ENCODE measurements at places on chromosomes 11 and 22.

- peak; percentile 20 for DNase-seq
Observed at GRCh38 chr11:26276798-26277424, 55.0 kb upstream of the ANO3 start.

DNA sequence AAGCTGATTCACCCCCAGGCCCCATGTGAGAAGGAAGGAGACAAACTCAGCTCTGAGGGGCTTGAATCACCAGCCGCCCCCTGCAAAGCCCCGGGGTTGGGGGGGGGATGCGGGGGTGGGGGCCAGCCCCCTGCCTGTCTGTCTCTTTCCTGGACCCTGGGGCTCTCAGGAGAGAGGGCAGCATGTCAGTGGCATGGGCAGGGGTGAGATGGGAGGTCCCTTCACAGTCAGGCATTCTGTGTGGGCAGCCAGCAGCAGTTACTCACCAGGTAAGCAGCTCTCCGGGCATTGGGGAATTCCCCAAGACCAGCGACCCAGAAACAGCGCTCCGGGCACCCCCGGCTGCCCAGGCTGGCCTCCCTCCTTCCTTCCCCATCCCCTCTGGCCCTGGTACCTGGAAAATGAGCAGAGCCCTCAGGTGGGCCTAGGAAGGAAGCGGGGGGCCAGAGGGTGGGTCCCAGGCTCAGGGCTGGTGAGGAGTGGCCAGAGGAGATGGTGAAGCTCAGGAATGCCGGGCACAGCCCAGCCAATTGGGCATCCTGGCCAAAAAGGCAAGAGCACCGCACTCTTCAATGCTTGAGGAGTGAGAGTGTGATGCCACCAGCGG, 4.2 kb upstream of the LIF start:
- DNase-seq: no peak

DNA sequence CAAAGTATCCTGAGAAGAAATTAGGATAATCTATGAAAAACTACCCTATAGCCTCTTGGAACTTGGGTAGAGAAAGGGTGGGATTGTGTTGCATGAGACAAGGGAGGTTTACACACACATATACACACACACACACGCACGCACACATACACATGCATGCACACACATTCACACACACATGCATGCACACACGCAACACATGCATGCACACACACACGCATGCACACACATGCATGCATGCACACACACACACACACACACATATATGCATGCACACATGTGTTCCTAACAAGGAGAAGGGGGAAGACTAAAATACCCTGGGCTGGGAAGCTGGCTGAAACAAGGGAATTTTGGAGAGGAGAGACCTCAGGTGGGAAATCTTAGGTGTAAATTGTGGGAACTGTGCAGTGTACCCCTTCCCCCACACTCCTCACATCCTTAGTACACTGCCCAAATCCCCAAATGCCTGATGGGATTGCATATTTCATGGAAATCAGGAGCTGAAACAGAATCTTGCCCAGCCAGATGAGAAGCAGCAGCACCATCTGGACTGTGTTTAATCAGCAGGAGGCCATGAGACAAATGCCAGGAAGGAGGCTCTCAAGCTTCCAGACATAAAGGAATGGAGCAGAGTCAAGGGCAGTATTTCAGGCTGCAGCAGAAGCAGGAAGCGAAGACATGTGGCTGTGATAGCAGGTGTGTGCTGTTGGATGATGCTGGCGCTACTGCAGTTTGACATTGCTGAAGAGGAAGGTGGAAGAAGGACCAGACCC, 14.6 kb upstream of the POLD3 start:
- no peak for DNase-seq

DNA sequence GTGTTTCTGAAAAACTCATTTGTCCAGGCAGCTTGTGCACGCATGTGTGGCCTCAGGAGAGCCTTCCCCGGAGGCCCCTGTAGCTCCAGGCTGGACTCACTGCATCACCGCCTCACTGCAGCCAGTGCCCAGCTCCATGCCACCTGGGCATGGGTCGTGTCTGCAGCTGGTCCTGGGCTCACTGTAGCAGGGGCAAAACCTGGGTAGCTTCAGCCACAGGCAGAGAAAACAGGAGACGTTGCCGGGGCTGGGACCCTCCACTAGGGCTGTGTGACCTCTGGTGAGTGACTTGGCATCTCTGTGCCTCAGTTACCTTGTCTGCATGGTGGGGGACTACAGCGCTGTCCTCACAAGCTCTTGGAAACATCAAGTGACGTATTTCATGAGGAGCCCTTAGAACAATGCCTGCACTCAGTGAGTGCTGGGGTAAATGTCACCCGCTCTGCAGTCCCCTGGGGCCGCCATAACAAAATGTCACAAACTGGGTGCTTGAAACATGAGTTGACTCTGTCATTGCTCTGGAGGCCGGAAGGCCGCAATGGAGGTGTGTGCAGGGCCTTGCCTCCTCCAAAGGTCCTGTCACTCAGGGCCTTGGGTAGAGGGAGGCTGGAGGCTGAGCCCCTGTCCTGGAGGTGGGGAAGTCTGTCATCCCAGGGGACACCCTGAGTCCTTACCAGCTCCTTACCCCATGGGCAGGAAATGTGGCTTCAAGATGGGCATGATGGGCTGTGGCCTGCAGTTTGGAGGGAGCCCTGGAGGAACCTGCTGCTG, 488.7 kb downstream of the TBC1D22A start:
- DNase-seq: no peak

DNA sequence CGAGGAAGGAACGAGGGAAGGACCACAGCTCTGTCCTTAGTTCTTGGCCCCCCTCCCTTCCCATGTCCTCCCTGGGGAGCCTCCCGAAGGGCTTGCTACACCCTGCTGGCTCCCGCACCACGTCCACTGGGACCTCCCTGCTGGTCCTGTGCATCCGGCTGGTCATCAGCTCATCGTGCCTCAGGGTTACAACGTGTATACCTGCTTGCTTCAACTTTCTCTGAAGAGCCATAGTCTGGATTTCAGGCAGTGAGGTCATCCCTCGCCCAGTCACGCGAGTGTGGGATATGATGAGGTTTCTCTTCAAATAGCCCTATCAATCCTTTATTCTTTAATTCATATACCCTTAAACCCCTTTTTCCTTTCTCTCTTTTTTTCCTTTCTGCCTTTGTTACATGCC, 21.5 kb upstream of the CECR2 start:
- DNase-seq: no peak

DNA sequence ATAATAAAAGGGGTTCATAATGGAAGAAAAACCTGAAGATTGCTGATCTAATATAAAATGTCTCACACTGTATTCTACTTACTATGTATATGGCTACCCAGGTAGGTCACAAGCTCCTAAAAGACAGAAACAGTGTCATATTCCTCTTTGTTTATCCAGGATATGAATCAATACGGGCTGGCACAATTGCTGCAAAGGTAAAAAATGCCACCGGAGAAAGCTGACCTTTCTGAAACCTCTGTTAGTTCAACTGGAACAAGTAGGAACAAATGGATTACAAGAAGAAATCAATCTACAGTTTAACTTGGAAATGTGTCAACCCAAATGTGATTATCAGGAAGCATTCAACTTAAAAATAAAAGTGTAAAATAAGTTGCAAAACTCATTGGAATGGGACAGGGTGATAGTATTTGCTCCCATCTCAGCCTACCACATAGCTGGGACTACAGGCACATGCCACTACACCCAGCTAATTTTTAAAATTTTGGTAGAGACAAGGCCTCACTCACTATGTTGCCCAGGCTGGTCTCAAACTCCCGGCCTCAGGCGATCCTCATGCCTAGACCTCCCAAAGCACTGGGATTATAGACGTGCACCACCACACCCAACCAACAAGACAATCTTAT, 27.6 kb downstream of the SLC35F2 start:
- no peak for DNase-seq

GRCh38 chr11:34242037-34242625, 115.7 kb downstream of the ABTB2 start:
- DNase-seq: peak; percentile 26

- DNase-seq: no peak
Observed at GRCh38 chr11:122045181-122045586, 70.8 kb downstream of the BLID start.

- DNase-seq: no peak
Observed at GRCh38 chr11:71429701-71430100, 18.5 kb downstream of the DHCR7 start.

- no peak for DNase-seq
Observed at GRCh38 chr11:9038541-9038940, 34.7 kb upstream of the NRIP3 start.

- no peak for DNase-seq
Observed at GRCh38 chr11:17639091-17639490, 80.3 kb upstream of the MYOD1 start.

DNA sequence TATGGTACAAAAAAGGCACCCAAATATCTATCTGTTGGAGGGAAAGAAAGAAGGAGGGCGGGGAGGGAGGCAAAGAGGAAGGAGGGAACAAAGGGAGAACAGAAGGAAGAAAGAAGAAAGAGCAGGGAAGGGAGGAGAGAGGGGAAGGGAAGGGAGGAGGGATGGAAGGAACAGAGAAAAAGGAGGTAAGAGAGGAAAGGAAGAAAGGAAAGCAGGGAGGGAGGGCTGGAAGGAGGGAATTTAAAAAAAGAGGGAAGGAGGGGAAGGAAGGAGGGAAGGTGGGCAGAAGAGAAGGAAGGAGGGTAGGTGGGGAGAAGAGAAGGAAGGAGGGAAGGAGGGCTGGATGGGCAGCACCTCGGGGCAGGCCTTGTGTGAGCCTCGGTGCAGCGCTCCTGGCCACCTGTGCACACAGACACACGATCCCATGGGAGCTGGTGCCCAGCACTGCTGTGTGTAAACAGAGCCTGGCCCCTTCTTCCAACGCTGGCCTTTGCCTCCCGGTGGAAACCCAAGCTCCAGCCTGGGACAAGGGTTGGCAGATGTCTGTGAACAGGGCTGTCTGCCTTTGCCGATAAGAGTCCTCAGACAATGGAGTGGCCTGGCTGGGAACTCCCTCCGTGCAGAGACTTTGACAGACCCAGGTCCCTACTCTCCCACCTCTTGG, 23.2 kb downstream of the SMIM38 start:
- DNase-seq: no peak

DNA sequence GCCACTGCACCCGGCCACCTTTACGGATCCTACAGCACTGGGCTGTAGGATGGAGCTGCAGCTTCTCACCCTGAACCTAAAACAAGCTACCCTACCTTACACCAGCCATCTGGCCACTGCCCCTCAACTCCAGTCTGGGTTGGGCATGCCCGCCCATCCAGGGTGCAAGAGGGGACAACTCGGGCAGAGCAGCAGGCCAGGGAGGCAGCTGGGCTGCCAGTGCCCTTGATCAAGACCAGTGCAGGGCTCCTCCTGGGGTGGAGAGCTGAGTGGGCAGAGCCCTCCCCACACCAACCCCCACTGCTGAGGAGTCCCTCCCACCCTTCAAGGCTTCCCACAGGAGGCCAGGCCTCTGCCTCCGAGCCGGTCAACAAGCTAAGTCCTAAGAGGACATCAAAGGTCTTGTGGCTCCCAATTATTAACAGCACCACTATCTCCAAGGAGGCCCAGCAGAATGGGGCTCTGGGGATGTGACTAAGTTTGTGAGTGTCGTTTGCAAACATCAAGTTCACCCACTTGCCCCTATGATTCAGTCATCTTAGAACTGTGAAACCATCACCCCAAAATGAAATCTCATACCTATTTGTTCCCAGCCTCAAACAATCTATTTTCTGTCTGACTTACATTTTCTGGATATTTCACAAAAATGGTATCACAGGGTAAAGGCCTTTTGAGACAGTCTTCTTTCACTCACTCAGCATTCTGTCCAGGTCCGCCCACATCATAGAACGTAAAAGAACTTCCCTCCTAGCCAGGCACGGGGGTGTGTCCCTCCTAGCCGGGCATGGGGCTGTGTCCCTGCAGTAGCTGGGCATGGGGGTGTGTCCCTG, 11.0 kb downstream of the GATD1 start:
- no peak for DNase-seq

DNA sequence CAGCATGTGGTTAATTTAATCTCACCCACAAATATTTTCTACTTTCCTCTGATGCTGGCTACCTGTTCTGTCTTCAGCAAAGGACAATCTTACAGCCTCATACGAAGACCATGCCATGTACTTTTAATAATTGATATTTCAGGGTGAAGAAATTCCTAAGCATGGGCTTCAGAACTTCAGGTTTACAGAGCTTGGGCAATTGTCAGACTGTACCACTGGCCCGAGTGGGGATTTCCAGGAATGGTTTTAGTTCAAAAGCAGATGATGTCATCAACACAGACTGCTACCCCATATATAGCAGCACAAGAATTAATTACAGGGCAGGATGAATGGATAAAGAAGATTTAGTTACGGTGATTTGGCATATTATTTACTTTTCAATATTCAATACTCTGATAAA, 171.8 kb downstream of the ETS1 start:
- no peak for DNase-seq

- no peak for DNase-seq
Observed at GRCh38 chr11:13772223-13773046, 104.0 kb downstream of the FAR1 start.

GRCh38 chr11:126155402-126156187, 55.9 kb downstream of the RPUSD4 start:
- DNase-seq: no peak

DNA sequence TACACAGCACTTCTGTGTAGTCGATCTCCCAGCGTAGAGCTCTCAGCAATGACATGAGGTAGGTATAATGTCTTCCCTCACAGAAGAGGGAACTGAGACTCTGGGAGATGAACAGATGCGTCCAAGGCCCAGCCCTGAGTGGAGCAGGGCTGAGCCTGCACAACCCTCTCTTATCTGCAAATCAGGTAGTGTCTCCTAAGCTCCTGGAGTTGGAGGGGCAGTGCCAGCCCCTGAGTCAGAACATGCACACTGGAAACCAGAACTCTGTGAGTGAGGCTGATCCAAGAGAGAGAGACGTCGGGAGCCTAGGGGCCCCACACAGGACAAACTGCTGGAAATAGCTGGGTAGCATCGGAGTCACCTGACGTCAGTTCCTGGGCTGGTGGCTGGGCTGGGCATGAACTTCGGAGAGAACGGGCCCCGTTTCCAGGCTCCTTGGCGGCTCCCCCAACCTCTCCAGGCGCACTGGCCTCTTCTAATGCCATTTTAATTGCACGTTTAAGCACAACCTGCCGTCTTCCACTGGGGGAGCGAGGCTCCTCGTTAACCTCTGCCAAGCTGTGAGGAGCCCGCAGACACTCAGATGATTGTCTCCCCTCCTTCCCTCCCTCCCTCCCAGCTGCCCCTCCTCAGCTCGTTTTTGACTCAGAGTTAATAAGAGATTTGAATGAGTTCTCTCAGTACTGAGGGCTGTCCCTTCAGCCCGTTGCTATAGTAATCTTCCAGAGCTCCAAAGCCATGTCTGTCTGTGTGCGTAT, 191.2 kb upstream of the TBCEL start:
- no peak for DNase-seq

- peak; percentile 94 for DNase-seq
Observed at GRCh38 chr11:67464411-67465188, 4.5 kb downstream of the TMEM134 start.

GRCh38 chr11:3906166-3906565, 50.7 kb downstream of the STIM1 start:
- no peak for DNase-seq

DNA sequence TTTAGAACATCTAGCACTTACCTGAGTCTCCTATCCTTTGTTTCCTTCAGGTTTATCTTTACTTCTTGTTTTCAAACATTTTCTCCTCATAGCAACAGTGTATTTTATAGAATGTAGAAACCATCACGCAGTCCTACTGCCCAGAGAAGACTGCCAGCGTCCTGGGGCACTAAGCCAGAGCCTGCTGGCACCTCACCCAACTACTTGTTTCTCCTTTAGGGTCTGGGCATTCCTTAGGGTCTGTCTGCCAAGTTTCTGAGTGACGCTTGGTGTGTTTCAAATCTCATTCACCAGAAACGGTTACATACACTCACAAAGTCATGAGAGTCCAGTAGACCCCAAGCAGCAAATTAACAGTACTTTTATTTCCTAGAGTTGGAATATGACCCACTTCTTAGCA, 49.6 kb upstream of the SLC25A1 start:
- no peak for DNase-seq

- DNase-seq: no peak
Observed at GRCh38 chr11:111933872-111934271, 3.3 kb upstream of the DIXDC1 start.
